ENCODE measurements at places on chromosomes 4 and X.
A peak's percentile ranks its signal among the peaks of the same experiment; 100 is the strongest.

DNA sequence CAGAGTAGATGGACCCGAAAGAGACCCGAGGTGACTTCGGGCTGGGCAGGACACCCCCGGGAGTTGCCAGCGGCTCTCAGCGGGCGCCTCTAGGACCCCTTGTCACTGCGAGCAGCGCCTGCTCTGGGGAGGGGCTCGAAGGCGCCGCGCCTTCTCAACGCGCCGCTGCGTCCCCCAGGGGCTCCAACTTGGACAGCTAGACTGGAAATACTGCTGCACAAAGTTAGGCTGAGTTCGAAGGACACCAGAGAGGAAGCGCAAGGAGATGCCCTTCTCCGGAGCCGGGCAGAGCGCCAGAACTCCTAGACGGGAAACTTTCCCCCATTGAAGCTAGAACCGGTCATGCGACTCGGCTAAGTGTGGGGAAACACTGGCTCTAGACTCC, 493 bp upstream of the KCNIP4 start:
- DNase-seq: no peak

GRCh38 chrX:30085571-30085970, 129.8 kb upstream of the MAGEB2 start:
- DNase-seq: no peak

DNA sequence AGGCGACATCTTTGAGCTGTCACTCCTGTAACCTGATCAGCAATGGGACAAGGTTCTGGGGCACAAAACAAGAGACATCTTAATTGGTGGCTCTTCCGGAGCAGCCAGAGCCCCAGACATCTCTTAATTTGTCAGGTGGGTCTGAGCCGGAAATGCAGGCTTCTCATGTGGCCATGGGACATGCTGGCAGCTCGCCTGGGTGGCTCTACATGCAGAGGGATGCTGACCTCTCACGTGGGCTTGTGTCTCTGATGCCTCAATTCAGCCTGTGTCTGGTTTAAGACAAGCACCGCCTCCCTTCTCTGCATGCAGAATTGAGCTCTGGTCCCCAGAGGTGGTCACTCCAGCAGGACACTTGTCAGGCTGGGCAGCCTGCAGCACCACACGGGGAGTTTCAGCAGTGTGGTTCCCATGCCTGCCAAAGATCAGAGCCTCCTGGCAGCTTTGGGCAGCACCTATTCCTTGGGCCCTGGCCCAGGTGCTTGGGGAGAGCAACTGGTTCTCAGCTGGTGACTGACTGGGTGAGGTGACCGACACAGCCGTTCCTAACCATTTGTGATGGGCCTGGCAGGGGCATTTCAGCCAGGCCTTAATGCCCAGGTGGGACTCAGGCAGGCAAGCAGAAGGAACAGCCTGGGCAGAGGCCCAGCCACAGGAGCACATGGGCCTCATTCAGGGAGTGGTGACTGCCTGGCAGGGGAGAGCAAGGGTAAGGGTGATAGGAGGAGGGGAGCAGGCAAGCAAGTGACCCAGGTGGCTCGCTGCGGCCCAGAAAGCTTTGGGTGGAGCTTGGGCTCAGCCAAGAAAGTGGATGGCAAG, 53.4 kb downstream of the HMX1 start:
- DNase-seq: no peak

DNA sequence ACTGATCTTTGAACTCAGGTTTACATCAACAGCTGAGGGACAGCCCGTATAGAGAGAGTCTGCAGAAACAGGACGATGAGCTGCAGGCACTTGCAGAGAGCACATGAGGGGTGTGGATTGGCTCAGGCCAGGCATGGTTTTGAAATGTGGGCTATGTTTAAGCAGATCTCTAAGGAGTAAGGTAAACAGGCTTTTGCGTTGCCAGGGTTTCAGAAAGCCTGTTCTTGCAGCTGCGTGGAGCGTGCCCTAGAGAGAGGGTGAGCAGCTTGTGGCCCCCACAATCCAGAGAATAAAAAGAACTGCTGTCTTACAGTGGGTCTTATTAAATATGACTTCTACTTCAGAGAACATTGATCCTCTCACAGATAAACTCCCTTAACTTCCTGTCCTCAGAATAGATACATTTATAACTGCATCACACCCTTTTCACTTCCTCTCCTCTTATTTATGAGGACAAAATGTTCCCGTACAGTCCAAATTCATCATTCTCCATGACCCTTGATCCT, 64.1 kb downstream of the TMA16 start:
- DNase-seq: no peak

- no peak for DNase-seq
These were observed 1170.5 kb upstream of the AGA start for GRCh38 chr4:178612733-178613132.

DNA sequence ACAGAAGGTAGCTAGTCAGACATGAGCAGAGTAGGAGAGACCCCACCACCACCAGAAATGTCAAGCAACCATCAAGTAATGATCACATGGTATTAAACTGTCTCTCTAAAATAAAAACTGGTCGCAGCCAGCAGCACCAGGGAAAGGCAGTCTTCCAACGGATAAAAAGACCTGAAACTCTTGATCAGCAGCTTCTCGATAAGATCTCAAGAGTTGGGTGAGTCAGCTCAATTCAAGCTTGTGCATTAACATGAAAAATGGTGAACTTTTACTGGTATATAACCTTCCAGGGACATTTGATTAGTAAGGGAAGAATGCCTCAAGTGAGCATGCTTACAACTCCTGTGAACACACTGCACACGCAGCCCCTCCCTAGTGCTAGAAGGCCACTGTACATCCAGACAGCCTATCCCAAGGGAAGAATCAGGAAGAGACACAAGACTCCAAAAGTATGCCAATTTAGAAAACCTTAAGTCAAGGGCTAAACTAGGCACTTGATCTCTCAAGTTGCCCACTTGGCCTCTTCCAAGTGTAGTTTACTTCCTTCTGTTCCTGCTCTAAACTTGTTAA, 270.0 kb upstream of the GNPDA2 start:
- DNase-seq: no peak

DNA sequence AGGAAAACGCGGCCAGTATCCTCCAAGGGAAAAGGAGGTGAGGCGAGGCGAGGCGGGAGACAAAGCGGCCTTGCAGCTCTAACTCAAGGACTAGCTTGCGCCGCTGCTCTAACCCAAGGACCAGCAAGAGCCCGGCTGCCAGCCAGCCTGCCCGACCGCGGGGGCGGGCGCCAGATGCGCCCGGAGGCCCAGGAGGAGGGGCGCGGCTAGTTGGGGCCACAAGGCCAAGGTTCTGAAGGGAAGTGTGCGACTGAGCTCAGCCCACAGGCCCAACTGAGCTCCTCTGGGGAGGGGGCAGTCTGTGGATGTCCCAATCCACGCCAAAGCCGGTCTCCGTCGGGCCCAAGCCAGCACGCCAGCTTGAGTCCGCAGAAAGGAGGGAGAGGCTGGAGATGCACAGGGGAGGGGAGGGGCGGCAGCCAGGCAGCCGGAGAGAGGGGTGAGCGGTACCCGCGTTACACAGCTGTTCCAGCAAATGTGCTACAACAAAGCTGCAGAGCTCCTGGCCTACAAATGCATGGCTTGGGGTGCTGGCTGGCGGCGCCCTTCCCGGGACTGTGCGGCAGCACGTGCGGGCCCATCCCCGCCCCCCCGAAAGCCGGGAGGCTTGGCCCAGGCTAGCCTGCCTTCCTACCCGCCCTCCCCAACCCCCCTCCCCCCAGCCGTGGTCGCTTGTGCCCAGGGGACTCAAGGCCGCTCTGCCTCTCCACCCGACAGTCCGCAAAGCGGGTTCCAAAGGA, 637 bp downstream of the AMER1 start:
- no peak for DNase-seq

GRCh38 chrX:149003863-149004660, 501.0 kb downstream of the IDS start:
- DNase-seq: no peak

GRCh38 chr4:106809076-106809475, 227.0 kb downstream of the DKK2 start:
- peak; percentile 13 for DNase-seq

GRCh38 chrX:111507933-111508332, 3.5 kb upstream of the SERTM2 start:
- no peak for DNase-seq

- no peak for DNase-seq
These were observed 173.1 kb upstream of the PITX2 start for GRCh38 chr4:110795971-110796370.

GRCh38 chrX:53882331-53882730, 161.9 kb downstream of the PHF8 start:
- peak; percentile 33 for DNase-seq

DNA sequence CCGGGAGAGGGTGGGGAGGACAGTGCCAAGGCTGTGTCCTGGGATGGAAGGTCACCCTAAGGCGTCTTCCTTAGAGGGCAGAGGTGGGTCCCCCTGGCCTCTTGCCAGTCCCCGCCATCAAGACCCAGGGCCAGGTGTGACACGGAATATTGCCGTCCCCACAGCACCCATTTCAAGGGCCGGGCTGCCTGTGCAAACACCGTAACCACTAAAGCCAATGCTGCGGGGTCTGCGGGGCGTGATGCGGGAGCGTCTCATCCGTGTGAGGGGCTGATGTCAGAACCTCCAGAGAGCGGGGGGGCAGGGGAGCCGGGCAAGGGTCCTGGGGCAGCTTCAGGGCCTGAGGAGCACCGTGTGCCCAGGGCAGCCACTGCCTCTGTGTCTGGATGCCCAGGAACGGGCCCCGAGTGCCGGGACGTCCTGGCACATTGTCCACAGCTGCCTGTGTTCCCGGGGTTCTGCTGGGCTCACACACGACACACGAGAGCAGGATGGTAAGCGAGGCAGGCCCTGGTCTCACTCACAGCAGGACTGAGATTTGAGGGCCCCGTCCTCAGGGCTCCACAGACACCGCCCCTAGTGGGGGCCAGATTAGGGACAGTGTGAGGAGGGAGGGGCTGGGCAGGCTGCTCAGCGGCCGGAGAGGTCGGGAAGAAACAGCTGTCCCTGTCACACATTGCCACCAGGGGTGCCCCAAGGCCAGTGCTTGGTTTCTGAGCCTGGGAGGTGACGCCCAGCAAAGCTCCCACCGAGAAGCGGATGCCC, 29.2 kb downstream of the NKX1-1 start:
- DNase-seq: no peak

GRCh38 chr4:55729351-55730279, 90.0 kb upstream of the EXOC1L start:
- DNase-seq: no peak

- no peak for DNase-seq
These were observed 38.4 kb downstream of the SAGE1 start for GRCh38 chrX:135931644-135932487.

- DNase-seq: no peak
These were observed 62.5 kb downstream of the MGST2 start for GRCh38 chr4:139728146-139728545.

GRCh38 chr4:110216129-110216528, 17.7 kb upstream of the ELOVL6 start:
- DNase-seq: no peak

DNA sequence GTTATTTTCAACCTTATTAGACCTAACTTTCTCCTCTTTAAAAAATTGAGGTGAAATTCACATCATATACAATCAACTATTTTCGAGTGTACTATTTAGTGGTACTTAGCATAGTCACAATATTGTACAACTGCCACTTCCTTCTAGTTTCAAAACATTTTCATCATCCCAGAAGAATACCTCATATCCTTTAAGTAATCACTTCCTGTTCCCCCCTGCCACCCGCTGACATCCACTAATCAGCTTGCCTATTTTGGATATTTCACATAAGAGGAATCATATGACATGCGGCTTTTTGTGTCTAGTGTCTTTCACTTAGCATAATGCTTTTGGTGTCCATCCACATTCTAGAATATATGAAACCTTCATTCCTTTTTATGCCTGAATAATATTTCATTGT, 10.0 kb upstream of the PPA2 start:
- no peak for DNase-seq

GRCh38 chr4:25585901-25586523, 69.6 kb upstream of the SLC34A2 start:
- no peak for DNase-seq

DNA sequence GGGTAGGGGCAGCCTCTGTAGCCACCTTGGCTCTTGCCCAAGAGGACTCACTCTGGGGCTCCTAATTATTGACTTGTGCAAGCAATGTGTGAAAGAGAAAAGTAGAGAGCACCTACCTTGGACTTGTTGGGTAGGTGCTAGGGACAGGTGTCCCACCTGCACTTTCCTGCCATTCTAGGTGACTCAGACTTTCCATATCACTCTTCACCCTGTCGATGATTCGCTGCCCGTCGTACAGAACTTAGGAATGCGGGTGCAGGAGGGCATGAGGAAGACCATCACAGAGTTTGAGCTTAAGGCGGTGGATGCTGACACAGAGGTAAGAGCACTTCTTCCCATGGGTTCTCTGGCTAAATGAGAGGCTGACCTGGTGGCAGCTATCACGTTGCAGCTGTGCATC, 87.3 kb upstream of the ANXA3 start:
- DNase-seq: no peak

DNA sequence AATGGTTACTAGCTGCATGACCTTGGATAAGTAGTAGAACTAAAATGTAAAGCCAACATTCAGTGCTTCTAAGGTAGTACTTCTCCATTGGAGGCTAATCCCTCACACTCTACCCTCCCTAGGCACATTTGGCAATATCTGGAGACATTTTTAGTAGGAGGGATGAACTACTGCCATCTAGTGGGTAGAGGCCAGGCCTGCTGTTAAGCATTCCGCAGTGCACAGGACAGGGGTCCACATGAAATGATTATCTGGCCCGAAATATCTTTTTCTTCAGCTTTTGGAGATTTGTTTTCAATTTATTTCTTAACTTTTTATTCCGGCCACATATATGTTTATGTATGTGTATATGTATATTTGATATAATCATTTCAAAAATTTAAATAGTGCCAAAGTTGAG, 36.0 kb upstream of the SPANXC start:
- DNase-seq: peak; percentile 0

- no peak for DNase-seq
These were observed 99.0 kb upstream of the DUSP21 start for GRCh38 chrX:44744799-44745198.

DNA sequence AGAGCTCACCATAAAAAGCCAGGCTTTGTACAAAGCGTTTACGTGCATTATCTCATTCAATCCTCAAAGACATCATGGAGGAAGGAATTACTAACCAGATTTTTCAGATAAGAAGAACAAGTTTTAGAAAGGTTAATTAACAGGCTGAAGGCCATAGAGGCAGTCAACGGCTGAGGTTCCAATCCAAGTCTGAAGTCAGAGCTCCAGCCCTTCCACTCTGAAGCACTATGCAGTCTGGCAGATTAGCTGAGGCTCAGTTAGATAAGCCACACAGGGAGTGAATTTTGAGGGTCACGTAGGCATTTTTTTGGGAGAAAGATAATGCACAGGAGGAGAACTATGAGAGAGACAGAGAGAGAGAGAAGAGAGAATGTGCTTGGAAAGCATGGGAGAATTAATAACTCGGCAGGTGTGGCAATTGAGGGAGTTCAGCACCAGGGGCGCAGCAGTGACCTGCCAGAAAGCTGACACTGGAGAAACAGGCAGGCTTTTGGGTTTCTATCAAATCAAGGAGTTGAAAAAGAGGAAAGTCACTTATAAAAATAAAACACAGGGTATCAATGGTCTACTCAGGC, 116.5 kb upstream of the NAP1L5 start:
- DNase-seq: no peak

GRCh38 chrX:44462850-44463249, 79.8 kb downstream of the FUNDC1 start:
- no peak for DNase-seq

- no peak for DNase-seq
These were observed 24.7 kb downstream of the ACE2 start for GRCh38 chrX:15576019-15576418.
